ENCODE measurements at places on chromosomes 6 and 20.

DNA sequence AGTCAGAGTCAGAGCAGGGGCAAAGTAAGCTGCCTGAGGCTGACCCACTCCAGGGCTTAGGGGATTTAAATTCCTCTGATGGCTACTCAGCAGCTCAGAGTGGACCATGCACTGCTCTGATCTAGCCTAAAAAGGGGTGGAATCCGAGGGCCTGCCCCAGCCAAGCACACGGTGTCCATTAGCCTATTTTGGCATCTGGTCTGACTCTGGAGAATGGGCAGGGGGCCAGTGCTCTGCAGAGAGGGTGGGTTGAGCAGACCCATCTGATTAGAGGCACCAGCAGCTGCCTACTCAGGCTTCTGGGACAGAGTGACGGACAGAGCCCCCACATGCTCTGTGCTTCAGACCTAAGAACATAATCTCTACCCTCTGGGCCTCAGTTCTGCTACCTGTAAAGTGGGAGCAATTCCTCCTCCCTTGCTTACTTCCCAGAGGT is 25.9 kb upstream of the TGM2 start:
- DNase-seq = no peak

DNA sequence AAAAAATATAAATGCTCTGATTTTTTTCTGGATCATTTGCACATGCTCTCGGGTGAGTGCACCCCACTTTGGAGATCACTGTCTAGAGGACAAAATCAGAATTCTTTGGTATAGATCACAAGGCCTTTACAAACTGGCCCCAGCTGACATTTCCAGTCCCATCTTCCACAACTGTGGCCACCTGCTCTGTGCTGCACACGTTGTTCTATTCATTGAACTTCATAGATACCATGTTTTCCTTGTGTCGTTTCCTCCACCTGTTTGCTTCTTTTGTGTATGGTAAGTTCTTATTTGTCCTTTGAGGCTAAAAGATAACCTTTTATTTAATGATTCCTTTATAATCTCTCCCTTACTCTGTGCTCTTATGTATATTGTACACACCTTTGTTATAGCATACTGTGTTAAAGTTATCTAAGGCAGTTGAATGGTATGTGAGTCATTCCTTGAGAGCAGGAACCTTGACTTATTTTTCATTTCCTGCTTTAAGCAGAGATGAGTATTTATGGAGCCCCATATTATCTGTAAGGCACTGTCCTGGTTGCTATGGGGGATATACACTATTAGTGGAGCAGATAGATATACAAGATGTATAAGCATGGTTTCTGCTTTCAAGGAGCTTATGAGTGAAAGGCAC is 12.0 kb upstream of the SLC17A5 start:
- DNase-seq = no peak

GRCh38 chr6:154318721-154319120 is 37.9 kb downstream of the IPCEF1 start:
- no peak for DNase-seq

DNA sequence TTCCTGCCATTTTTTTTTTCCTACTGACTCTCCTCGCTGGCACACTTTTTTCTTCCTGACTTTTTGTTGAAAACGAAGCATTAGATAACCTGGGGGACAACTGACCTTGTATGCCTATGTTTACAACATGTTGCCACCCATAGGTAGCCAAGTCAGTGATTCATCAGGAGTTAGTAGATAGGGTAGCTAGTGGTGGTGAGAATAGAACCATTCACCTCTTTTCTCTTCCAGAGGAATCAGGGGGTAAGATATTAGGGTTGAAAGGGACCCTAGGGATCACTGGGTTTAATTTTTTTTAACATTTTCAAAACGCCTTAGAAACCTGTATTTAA is 427.9 kb upstream of the FLRT3 start:
- DNase-seq = no peak

DNA sequence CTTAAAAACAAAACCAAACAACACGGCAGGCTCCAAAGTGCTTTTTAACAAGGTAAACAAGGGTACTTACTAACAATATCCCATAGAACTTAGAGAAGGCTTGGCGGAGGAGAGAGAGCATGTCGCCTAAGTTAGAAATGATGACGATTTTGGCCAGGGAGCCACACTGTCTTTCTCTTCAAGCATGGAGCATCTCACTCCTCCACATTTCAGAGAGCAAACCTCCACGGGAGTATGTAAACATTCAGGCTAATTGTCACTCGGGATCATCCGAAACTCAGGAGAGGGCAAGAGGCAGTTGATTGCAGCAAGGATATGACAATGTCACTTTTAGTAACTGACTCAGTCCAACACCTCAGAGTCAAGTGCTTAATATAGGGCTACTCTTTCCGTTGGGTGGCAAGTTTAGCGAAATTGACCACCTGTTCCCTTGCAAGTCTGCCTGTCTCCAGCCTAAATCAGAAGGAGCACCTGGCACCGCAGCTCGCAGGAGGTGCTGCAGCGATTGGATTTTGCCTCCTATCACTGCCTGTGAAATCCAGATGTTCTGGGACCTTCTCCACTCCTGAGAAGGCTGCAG is 65.8 kb upstream of the RPS6KA2 start:
- no peak for DNase-seq

- DNase-seq = no peak
These were observed 59.8 kb downstream of the FAM120B start for GRCh38 chr6:170366248-170366960.

DNA sequence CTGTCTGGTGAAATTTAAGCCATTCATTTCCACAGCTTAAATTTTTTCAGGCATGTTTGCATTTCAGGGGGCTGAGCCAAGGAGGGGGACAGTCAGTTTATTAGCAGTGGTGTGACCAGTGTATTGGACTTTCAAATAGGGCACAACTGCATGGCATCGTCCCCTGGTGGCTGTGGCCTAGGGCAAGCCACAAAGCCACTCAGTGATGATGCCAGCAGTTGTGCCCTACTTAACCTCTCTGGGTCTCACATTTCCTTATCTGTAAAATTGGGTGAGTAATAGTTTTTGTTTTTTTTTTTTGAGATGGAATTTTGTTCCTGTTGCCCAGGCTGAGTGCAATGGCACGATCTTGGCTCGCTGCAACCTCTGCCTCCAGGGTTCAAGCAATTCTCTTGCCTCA is 48.0 kb downstream of the CDC5L start:
- no peak for DNase-seq

- DNase-seq = no peak
These were observed 153.0 kb downstream of the PTPRK start for GRCh38 chr6:128367437-128367836.

GRCh38 chr6:132812756-132813172 is 1.6 kb upstream of the RPS12 start:
- DNase-seq = no peak

DNA sequence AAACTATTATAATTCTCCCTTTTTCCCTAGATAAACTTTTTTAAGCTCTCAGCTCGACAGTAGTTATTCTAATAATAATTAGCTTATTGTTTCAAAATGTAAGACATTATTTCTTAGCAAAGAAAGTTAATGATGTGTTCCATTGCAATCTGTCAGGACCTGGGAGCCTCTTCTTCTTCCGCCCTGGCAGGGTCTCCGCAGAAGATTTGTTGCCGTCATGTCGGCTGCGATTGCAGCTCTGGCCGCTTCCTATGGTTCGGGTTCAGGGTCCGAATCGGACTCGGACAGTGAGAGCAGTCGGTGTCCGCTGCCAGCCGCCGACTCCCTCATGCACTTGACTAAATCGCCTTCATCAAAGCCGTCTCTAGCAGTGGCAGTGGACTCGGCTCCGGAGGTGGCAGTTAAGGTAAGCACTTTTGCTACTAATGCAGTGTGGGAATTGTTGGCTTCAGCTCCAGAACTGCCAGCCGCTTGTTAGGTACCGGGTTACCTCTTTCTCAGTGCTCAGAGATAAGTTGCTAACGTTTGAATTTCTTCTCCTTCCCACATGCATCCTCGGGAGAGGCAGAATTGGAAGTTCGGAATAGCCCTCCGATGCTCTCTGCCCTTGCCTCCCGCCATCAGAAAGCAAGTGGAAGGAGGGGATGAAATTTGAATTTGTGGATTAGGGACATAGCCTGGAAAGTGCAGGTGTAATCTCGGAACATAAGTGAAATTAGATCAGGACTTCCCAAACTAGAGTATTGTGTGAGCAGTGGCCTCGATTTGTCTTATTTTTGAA is at the start of gene CDC40:
Gene CDC40, plus strand, starts transcription at position 200 of the 781 bp plus-strand sequence. Its CDS starts 18 bp downstream, at position 218.
- peak; percentile 88 for DNase-seq

DNA sequence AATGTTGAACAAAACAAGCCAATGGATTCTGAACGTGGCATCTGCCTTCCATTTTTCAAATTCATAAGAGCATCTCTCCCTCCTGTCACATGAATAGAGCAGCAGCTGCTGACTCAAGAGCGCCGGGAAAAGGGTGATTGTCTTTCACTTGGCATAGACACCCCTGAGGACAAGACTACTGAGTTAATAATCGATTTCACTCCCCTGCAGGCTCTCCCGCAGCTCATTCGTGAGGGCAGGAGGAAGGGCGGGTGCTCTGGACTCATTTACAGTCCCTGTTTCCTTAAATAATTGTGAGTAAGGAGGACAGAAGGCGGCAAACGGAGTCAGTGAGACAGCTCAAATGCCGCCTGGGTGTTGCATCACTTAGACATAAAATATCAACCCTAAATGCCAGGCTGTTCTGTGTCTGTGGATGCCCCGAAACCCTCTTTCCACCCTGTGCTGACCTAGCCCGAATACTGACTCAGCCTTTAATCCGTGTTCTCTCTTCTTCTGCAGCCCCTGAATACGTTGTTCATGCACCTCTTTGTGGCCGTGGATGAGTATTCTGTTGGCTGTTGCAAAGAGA is 21.6 kb downstream of the CFAP61 start:
- no peak for DNase-seq

DNA sequence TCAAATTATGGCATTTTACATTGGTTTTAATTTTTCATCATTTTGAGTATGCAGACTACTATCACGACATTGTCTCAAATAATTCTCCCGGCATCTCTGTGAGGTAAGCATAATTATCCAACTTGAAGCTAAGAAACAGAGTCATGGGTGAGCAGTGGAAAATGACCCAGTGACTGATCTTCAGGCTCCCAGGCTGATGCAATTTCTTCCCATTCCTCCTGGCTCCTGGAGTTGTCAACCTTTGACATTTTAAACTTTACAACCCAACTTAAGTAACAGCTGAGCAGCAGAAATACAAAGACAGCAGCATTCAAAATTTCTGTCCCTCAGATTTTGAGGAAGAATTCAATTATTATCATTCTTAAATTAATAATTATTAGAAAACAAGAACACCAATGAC is 13.7 kb upstream of the LAMA4 start:
- no peak for DNase-seq

DNA sequence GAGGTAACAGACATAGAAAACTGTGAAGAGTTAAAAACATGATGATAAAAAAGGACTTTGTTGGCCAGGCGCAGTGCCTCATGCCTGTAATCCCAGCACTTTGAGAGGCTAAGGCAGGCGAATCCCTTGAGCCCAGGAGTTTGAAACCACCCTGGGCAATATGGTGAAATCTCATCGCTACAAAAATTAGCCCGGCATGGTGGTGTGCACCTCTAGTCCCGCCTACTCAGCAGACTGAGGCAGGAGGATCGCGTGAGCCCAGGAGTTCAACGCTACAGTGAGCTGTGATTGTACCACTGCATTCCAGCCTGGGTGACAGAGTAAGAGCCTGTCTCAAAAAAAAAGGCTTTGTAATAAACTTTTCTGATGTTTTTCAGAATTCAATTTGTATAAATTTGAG is 60.1 kb downstream of the GFOD1 start:
- DNase-seq = no peak

DNA sequence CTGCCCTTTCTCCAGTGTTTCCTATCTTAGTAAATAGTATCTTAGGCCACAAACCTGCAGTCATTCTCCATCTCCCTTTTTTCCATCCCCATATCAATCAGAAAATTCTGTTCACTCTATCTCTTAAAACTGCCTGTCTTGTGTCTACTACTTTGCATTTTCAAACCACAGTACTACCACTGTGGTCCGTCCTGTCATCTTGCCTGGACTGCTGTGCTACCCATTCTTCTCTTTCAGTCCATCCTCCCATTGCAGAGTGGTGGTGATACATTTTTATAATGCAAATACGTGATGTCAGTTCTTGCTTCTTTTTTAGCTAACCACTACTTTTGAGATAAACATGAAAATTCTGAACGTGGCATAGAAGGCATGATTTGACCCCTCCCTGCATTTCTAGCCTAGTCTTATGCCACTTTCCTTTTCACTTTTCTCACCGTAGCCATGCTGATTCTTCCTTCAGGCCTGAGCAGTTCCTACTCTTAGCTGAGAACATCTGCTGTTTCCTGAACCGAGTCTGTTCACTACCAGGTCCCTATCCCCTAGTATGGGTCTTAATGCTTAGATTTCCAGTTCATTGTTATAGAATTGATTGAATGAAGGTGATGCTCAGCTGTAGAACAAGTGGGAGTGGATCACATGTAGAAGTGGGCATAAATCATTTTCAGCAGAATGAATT is 13.8 kb downstream of the TBPL1 start:
- no peak for DNase-seq

DNA sequence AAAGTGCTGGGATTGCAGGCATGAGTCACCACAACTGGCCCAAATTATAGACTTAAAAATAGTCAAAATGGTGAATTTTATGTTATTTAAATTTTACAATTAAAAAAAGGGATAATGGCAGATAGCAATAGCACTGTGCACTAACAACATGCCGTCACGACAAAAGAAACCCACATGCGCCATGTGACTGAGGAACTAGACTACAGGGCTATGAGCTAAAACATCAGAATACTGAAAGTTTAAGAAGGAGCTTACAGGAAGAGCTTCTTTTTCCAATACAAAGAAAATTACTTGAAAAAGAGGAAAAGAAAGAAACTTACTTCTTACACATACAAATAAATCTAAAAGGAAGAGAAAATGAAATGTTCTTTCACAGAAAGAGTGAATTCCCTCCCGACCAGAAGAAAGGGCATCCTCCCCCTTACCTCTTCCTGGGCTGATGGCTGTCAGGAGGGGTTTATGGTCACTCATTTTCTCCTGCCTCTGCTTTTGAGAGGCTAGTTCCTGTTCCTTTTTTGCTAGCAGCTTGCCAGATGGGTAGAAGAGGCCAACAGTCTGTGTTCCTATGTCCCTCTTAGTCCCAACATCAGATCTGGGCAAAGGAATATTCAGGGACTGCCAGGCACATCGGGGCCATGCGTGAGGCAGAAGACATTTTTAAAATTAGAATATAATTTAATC is 54.5 kb downstream of the DZANK1 start:
- DNase-seq = no peak

GRCh38 chr6:32329141-32329540 is 42.6 kb downstream of the TSBP1 start:
- DNase-seq = no peak

GRCh38 chr6:126983779-126984178 is 134.7 kb upstream of the RSPO3 start:
- no peak for DNase-seq

GRCh38 chr6:108277831-108278230 is 17.0 kb upstream of the SNX3 start:
- DNase-seq = no peak

GRCh38 chr20:57399587-57400155 is 8.5 kb downstream of the RBM38 start:
- DNase-seq = no peak

Measured in cerebellar nuclear complex (tissue), 1 donor.